ENCODE measurements at places on chromosomes 11 and 22. TPM values are rescaled to one million over a fixed set of nuclear protein-coding genes. Genes with fewer than 3 reads are reported as not detected.

- no peak overlapping the region for H3K4me3 ChIP-seq
- no peaks in the 10 kb centered on the region for H3K27me3 ChIP-seq
- no peaks in the 10 kb centered on the region for H3K4me1 ChIP-seq
- DNase-seq: no peak
- H3K36me3 ChIP-seq: no peaks in the 10 kb centered on the region
These were observed 36.8 kb downstream of the TBX1 start for GRCh38 chr22:19797086-19798002.

DNA sequence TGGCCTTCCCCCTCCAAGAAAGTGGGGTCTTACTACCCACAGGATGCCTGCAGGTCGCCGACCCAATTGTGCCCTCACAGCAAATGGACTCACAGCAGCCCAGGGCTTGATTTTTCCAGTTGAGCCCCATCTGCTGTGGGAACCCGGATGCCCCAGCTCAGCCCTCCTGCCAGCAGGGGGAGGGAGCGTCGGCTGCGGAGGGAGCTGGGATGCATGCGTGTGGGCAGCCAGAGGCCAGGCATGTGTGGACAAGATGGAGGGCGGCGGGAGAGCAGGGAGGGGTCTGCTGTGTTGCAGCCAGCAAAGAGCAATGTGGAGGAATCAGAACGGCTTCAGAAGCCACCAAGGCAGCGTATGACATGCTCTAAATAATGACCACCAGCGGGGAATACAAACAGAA, 41.0 kb upstream of the EIF3D start:
- H3K4me1 ChIP-seq: no peaks in the 10 kb centered on the region
- no peak for DNase-seq
- no peaks in the 10 kb centered on the region for H3K27me3 ChIP-seq
- no peak overlapping the region for H3K27ac ChIP-seq

DNA sequence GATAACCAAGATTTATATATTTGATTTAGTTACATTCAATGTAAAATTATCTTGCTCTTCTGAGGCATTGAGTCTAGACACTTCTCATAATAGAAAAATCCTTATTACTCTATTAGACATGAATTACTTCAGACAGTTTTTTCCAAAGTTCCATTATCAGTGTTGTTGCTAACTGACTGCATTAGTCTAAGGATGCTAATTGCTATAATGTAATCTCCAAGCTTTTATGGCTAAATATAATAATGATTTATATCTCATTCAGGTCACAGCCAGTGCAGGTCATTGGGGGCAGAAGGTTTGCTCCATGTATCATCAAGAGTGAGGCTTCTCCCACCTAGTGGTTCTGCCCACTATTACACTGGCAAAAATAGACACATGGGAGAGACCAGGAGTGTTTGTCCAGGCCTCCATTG, 377.2 kb upstream of the DDI1 start:
- no peaks in the 10 kb centered on the region for H3K36me3 ChIP-seq
- H3K4me3 ChIP-seq: no peak overlapping the region
- no peak overlapping the region for H3K27ac ChIP-seq
- H3K27me3 ChIP-seq: no peaks in the 10 kb centered on the region
- DNase-seq: no peak

DNA sequence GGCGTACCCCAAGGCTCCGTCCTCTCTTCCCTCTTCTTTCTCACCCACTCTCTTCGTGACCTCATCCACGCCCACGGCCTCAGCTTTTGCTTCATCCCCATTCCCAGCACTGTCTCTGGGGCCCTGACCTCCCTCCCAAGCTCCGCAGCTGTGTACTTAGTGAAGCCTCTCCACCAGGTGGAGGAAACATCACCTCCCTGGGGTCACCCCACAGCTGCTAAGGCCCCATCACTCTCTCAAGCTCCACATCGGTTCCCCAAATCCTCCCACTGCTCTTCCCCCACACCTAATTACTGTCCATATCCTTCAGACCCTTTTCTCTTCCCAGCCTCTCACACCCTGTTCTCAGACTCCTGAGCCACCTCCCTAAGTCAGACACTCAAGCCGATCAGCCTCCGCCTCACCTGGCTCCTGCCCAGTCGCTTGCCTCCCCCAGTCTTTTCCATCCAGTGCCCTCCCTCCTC, 7.9 kb upstream of the SYT7 start:
- DNase-seq: no peak
- H3K4me1 ChIP-seq: peaks cover 22% of the 10 kb centered on the region
- H3K4me3 ChIP-seq: peak overlapping the region; percentile 61
- H3K36me3 ChIP-seq: no peaks in the 10 kb centered on the region

- no peak overlapping the region for H3K27ac ChIP-seq
- no peak overlapping the region for H3K4me3 ChIP-seq
- no peaks in the 10 kb centered on the region for H3K27me3 ChIP-seq
- H3K36me3 ChIP-seq: no peaks in the 10 kb centered on the region
- DNase-seq: no peak
- no peaks in the 10 kb centered on the region for H3K4me1 ChIP-seq
These were observed 9.0 kb downstream of the SYT12 start for GRCh38 chr11:67031791-67032561.

- H3K4me1 ChIP-seq: peaks cover 24% of the 10 kb centered on the region
- no peak overlapping the region for H3K4me3 ChIP-seq
- H3K27ac ChIP-seq: peak overlapping the region; percentile 66
- H3K36me3 ChIP-seq: no peaks in the 10 kb centered on the region
- no peaks in the 10 kb centered on the region for H3K27me3 ChIP-seq
These were observed 60.0 kb upstream of the PLET1 start for GRCh38 chr11:112320668-112321067.

DNA sequence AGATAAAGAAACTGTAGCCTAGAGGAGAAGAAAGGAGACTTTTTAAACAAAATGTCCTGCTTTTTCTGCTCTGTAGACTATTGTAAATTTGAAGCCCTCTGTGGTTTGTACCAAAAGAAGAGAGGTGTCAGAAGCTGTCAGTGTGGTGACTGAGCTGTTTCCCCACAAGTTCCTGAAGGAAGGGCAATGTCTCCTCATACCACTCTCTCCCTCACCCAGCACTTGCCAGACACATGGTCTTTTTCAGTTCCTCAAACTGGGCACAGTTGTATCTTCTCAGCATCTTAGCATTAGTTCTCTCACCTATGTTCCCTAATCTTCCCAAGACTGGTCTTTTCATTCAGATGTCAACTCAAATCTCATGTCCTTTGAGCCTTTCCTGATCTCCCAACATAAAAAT, 4.3 kb downstream of the BCO2 start:
- no peaks in the 10 kb centered on the region for H3K27me3 ChIP-seq
- H3K36me3 ChIP-seq: no peaks in the 10 kb centered on the region
- peaks cover 8% of the 10 kb centered on the region for H3K4me1 ChIP-seq
- H3K4me3 ChIP-seq: no peak overlapping the region
- H3K27ac ChIP-seq: no peak overlapping the region
- DNase-seq: no peak

DNA sequence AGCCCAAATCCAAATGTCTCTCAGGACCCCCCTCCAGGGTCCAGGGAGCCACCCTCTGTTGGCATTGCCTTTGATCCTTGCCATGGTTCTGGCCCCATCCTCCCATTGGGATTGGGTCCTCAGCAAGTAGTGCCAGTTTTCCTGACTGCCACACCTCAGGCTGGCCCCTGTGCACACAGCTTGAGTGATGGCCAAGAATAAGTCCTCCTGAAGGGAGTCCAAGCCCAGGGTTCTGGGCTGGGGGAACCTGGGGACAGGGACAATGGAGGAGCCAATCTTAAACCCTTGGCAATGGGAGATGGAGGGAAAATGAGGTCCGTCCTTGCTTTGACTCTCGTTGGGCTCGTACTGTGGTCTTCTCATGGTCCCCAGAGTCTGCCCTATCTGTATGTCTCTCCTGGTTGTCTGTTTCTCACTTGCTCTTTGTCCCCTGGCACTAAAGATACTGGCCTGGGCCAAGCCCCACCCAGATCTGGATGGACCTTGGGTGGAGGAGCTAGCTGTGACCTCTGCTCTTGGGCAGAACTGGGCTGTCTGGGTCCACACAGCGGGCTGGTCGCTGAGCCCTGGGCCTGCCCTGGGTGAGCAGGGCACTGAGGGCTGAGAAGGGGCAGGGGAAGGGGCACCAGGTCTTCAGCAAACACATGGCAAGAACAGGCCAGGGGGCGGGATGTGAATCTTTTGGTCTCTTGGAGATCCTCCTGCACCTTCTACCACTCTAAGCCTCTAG, 2.9 kb downstream of the SOX10 start:
- no peaks in the 10 kb centered on the region for H3K36me3 ChIP-seq
- H3K4me3 ChIP-seq: no peak overlapping the region
- H3K4me1 ChIP-seq: no peaks in the 10 kb centered on the region

GRCh38 chr11:65315866-65316226, 1.2 kb downstream of the CDC42EP2 start:
- no peaks in the 10 kb centered on the region for H3K27me3 ChIP-seq
- peaks cover 39% of the 10 kb centered on the region for H3K4me1 ChIP-seq
- peak overlapping the region; percentile 90 for H3K27ac ChIP-seq
- H3K4me3 ChIP-seq: peak overlapping the region; percentile 78

DNA sequence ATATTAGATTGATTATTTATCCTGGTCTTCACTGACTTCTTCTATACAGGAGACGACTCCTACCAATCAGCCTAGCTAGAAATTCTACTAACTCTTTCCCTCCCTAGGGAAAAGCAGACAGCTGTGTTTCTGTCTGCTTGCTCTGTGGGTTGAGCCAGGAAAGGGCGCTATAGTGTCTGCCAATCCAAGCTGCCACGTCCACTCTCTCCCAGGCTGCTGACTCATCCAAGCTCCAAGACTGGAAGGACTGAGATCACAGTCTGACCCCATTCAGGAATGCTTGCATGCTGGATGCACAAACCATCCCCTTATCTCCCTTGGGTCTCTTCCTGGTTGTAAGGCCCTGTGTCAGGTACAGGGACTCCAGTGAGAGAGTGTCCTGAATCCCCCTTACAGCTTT, 955.6 kb downstream of the OPCML start:
- H3K27me3 ChIP-seq: no peaks in the 10 kb centered on the region
- no peak overlapping the region for H3K27ac ChIP-seq
- H3K4me1 ChIP-seq: no peaks in the 10 kb centered on the region
- H3K4me3 ChIP-seq: no peak overlapping the region
- no peak for DNase-seq

- no peak overlapping the region for H3K27ac ChIP-seq
- no peaks in the 10 kb centered on the region for H3K36me3 ChIP-seq
- H3K4me3 ChIP-seq: no peak overlapping the region
- DNase-seq: no peak
These were observed 110.6 kb downstream of the SCN3B start for GRCh38 chr11:123543797-123544196.

GRCh38 chr11:16193897-16194381, 162.4 kb downstream of the SOX6 start:
- H3K4me3 ChIP-seq: no peak overlapping the region
- H3K4me1 ChIP-seq: no peaks in the 10 kb centered on the region
- no peaks in the 10 kb centered on the region for H3K27me3 ChIP-seq
- no peak for DNase-seq
- no peak overlapping the region for H3K27ac ChIP-seq

DNA sequence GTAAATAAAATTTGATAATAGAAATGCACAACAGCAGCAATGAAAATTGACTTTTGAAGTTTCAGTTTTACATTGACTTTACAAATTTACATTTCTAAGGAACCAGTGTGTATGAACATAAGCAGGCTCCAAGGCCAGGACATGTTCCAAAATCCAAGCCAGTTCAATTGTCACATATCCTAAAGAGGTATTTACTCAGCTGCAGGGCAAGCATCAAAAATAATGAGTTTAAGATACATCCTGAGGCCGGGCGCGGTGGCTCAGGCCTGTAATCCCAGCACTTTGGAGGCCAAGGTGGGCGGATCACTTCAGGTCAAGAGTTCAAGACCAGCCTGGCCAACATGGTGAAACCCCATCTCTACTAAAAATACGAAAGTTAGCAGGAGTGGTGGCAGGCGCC, 39.0 kb upstream of the AKIP1 start:
- H3K36me3 ChIP-seq: no peaks in the 10 kb centered on the region
- no peak for DNase-seq
- no peaks in the 10 kb centered on the region for H3K27me3 ChIP-seq
- peaks cover 13% of the 10 kb centered on the region for H3K4me1 ChIP-seq
- no peak overlapping the region for H3K27ac ChIP-seq
- H3K4me3 ChIP-seq: no peak overlapping the region

- H3K27ac ChIP-seq: no peak overlapping the region
- no peaks in the 10 kb centered on the region for H3K4me1 ChIP-seq
- no peaks in the 10 kb centered on the region for H3K27me3 ChIP-seq
- DNase-seq: no peak
These were observed 113.9 kb downstream of the ARL14EP start for GRCh38 chr11:30436801-30437200.

DNA sequence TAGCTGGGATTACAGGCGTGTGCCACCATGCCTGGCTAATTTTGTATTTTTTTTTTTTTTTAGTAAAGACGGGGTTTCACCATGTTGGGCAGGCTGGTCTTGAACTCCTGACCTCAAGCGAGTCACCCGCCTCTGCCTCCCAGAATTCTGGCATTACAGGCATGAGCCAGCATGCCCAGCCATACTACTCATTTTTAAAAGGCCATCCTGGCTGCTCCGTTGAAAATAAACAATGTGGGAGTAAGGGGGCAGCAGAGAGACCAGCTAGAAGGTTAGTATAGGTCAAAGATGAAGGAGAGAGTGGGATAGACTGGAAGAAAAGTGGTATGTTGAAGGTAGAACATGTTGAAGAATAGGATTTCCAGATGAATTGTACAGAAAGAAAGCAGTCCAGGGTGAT, 17.6 kb upstream of the LIN7C start:
- no peaks in the 10 kb centered on the region for H3K27me3 ChIP-seq
- H3K27ac ChIP-seq: no peak overlapping the region
- H3K4me3 ChIP-seq: no peak overlapping the region
- DNase-seq: no peak

DNA sequence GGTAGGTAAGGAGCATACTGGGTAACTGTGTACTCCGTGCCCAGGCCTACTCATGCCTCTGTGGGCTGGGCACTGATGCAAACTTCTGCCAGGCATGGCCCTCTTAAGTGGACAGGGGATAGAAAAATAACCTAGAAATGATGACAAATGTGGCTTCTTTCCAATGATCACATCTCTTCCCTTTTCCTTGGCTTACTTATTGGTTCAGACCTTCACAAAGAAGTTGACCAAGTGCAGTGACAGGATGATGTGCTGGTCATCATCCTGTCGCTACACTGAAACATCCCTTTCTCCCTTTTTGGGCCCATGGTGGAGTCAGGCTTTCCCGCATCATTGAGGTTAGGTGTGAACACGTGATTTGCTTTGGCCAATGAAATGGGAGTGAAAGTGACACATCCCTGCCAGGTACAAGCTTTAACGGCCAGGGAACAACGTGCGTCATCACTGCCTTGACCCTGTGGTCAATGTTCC, 31.8 kb upstream of the APOBEC3A start:
- H3K4me3 ChIP-seq: no peak overlapping the region
- no peaks in the 10 kb centered on the region for H3K27me3 ChIP-seq
- no peak overlapping the region for H3K27ac ChIP-seq
- no peak for DNase-seq

SCN2B gene
- total RNA-seq: 0.30 TPM

TRIM49 gene
- not detected for total RNA-seq

C1QTNF5 gene
- total RNA-seq: 10.5 TPM

PLEKHB1 gene
- 103 TPM for total RNA-seq

ZBTB16 gene
- total RNA-seq: 584 TPM

MAML2 gene
- total RNA-seq: 19.5 TPM

C11orf68 gene
- total RNA-seq: 26.2 TPM

JAM3 gene
- total RNA-seq: 8.4 TPM

GAB4 gene
- not detected for total RNA-seq

JRKL gene
- 10.4 TPM for total RNA-seq

PRG3 gene
- total RNA-seq: not detected
